ENCODE measurements at places on chromosomes 4 and X.

GRCh38 chrX:10052906-10053625, 85.9 kb downstream of the CLDN34 start:
- DNase-seq, result no peak

- no peak for DNase-seq
These were observed 42.8 kb upstream of the KLF3 start for GRCh38 chr4:38621028-38621684.

- no peak for DNase-seq
These were observed at the start of gene CXCL13 for GRCh38 chr4:77605210-77605902. Gene CXCL13, plus strand, starts transcription at chr4:77605820. Its CDS starts 46 bp downstream, at chr4:77605866.

- DNase-seq, result no peak
These were observed 42.6 kb downstream of the SPANXA2 start for GRCh38 chrX:141632124-141632523.

GRCh38 chr4:21882051-21882839, 66.3 kb downstream of the KCNIP4 start:
- DNase-seq, result no peak

DNA sequence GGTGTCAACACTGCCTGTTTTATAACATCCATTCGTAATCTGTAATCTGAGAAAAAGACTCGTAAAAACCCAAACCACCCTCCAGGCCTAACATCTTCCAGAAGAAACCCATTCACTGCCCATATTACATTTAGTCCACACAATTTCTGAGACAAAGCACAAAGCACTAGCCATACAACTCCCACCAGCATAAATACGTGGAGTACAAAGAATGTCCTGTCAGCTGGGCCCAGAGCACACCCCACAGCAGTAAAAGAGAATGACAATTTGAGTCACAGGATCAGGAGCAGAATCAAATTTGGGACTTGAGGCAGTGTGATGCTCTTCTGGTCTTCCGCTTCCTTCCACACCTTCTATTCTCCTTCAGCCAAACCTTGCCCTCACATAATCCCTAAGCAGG, 6.8 kb downstream of the MECP2 start:
- no peak for DNase-seq

GRCh38 chr4:89434364-89434988, 126.9 kb upstream of the GPRIN3 start:
- no peak for DNase-seq

DNA sequence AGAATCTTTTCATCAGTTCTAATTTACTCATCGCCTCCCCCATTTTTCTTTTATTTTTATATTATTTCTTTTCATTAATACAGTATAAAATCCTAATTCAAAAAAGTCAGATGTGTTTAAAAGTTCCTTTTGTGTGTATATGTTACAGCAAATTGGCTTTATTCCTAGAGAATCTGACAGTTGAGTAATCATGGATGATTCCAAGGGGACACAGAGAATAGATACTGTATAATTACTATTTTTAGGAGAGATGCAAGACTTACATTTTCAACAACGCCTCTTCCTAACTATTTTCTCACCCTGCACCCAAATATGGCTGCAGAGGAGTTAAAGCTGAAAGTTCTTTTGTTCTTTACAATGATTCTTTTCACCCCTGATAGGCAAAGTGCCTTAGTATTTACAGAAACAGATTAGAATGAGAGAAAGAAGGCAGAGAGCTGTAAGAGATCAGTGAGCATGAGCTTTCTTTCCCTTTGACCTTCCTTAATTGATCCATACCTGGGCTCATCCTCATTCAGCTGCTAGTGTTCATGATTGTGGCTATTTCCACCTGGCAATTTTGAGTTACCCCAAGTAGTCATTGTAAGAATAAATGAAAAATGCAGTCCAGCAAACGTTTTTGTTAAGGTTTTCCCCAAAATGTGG, 210.8 kb downstream of the SLC4A4 start:
- DNase-seq, result no peak

GRCh38 chr4:140126261-140126660, 27.7 kb downstream of the MAML3 start:
- no peak for DNase-seq

DNA sequence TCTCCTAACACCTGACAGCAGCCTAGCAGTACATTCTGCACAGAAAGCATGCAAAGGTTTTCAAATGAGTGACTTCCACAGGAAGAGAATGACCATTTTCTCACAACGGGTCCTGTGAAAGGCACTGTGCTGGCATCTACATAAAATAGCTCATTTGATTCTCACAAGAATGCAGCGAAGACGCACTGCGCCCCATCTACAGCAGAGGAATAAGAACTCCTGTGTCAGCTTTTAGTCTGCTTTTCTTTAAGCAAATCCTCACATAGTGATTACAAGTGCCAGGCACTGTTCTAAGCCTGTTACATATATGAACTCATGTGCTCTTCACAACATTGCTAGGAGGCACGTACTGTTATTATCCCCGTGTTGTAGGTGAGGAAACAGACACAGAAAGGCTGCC, 62.5 kb downstream of the AFAP1 start:
- DNase-seq, result no peak

DNA sequence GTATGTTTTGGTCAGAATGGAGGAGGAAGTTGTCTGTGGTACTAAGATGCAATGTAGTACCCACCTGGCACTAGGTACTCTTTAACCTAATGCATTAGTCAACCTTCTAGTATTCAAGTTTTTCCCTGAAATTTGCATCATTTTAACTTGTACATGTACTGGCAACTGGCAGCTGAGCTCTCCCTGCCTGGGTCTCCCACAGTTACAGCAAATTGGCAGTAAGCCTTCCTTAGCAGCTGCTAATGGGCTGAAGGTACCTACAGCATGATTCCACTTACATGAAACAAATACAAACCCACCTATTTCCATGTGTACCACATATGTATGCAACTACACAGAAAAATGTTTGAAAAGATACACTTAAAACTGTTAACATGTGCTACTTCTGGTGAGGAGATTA, 8.1 kb upstream of the KLHL2 start:
- DNase-seq, result no peak

DNA sequence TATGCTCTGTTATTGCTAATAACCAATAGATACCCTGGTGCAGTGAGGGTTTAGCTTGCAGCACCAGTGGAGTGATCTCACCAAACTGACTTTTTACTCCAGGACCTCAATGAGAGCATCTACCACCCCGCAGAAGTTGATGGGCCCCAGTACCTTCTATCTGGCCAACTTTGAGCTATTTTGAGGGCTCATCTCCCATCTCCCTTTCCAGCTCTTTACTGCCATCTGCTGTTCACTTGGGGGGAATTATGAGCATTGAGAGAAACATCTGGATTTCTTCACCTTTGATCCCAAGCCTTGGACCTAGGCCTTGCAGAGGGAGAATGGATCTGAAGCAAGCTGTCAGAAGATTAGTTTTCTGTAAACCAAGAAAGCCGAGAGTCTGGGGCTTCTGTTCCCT, 143.6 kb downstream of the TMEM164 start:
- DNase-seq, result no peak

DNA sequence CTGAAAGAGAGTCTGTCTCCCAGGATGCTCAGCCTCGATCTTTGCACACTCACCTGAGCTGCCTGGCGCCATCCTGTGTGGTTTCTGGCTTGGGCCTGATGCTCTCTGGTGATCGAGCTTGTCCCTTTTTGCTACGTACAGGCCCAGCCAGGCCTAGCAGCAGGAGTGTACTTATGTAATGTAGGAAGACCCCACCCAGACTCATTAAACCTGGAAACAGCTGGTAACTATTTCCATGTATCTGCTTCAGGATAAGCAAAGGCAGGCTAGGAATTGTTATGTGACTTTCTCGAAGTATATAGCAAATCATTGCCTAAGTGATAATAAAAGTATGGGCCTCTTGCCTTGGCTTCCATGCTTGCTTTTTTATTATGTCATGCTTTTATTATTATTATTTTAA, 18.6 kb upstream of the ARSJ start:
- DNase-seq, result no peak

DNA sequence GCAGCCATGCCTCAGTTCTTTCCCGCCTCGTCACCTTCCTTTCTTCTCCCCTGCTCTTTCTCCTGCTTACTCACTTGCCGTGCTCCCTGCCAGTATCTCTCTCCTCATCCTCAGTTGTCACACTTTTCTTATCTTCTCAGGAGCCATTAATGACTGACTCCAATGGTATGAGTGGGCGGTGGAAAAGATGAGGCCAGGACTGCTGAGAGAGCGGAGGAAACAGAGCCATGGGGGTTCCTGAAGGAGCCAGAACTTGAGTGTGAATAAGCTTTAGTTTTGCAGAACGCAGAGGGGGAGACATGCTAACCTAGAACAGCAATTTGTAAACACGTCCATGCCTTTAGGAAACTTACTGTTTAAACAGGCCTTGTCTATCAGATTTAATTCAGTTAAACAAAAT, 126.5 kb downstream of the CHIC2 start:
- DNase-seq, result no peak

GRCh38 chr4:119510395-119511149, 118.0 kb downstream of the PDE5A start:
- DNase-seq, result no peak

DNA sequence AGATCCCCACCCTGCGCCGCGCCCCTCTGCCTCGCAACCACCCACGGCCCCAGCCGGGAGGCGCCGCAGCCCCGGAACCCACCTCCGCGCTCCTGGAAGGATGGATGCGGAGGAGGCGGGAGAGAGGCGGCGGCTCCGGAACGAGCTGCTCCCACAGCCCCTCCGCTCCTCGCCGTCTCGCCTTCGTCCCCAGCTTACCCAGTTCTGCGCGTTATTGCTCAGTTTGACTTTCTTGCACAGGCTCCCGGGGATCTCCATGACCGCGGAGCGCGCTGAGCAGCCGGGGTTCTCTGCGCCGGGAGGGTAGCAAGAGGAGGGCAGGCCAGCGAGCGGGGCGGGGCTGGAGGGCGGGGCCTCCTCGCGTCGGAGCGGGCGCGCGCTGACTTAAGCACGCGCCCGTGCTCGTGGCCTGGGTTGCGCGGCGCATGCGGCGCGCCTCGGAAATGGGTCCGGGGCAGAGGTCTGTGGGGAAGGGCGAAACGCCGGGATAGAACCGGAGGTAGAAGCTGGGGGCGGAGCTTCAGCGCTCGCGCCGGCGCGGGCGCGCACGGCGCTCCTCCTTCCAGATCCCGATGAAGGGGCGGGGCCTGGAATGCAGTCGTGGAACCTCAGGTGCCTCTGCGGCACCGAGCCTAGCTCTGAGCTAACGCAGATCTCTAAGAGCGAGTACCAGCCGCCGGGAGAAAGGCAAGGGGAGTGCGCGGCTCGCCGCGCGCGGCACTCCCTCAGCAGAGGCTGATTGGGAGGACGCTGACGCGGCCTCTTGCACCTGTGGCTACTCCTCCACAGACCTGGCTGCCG, at the start of gene PAPSS1:
Gene PAPSS1, minus strand, starts transcription at position 313 of the 801 bp plus-strand sequence. Its CDS starts 55 bp downstream, at position 258.
- DNase-seq, result peak; percentile 90

GRCh38 chr4:4364486-4365208, 22.3 kb upstream of the NSG1 start:
- DNase-seq, result no peak

GRCh38 chr4:162767083-162767482, 399.6 kb downstream of the NAF1 start:
- DNase-seq, result no peak

DNA sequence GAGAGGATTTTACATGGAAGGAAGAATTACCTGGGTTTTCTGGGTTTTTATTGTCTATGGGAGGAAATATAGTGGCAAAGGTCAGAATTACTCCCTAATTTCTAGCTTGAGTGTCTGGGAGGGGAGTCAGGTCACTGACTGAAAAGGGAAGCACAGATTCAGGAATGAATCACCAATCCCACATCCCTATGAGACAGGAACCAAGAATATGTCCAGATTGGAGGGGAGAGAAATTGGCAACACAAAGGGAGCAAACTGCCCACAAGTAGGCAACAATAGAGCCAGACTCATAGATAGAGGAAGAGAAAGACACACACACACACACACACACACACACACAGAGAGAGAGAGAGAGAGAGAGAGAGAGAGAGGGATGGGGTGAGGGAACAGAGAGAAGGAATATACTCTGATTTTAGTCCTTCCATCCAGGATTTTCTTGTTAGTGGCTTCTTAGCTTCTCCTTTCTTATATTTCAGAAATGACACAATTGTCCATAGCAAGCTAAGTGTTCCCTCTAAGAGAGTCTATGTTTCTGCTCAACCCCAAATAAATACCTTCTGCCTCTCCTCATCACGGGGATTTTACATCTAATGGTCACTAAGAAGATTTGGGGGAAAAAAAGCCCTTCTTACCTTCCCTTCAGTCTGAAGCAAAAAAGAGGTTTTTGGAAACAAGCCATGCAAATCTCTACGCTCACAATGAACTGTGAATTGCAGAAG, 12.0 kb downstream of the P2RY10 start:
- DNase-seq, result no peak

DNA sequence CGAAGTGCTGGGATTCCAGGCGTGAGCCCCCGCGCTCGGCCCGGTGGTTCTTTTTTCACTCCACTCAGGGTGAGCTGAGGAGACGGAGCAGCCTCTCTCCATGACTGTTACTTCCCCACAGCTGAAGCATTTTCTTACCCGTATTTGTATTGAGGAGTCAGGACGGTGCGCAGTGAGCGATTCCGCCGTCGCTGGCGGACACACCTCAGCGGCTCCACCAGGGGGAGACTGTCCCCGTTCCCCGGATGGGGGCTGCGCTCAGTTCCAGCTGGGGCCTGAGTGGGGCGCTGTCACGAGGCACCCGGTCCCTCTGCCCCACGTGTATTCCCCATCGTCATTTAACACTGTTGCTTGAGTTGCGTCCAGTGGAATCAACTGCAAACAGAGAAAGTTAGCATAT, 844.0 kb upstream of the FRG1 start:
- no peak for DNase-seq

- DNase-seq, result no peak
These were observed 33.9 kb downstream of the KLHL15 start for GRCh38 chrX:23993012-23993633.

- no peak for DNase-seq
These were observed 60.2 kb upstream of the GPC4 start for GRCh38 chrX:133475521-133475920.

GRCh38 chrX:109857584-109858228, 124.6 kb upstream of the ACSL4 start:
- DNase-seq, result no peak

GRCh38 chr4:126718136-126718535, 914.6 kb upstream of the INTU start:
- no peak for DNase-seq

- no peak for DNase-seq
These were observed 25.8 kb downstream of the OTUD6A start for GRCh38 chrX:70087857-70088630.

DNA sequence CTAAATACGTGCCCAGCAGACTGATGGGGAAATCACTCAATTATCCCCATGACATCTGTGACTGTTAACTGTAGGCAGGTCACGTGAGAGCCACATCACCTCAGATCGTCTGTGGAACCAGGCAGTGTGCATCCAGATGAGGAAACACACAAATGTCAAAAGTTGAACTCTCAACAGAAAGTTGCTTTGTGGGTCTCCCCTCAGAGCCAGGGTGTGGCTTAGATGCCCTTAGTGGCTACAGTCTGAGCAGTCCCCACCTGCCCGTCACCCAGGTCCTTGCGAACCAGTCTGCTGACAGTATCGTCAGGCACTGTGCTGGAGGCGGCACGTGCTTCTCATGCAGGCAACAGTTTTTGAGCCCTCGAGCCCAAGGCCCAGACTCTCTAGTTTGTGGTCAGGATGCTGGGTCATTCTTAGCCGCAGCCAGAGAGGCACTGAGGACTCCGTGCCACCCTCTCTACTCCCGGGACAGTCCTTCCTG, 10.8 kb downstream of the TMEM187 start:
- DNase-seq, result no peak

- DNase-seq, result no peak
These were observed 46.0 kb upstream of the TMPRSS11F start for GRCh38 chr4:68175562-68176155.
